ENCODE measurements at places on chromosomes 2 and 18. TPM values are rescaled to one million over a fixed set of nuclear protein-coding genes. Genes with fewer than 3 reads are reported as not detected.

ABHD1 gene
- 0.64 TPM for polyA plus RNA-seq

KLHL14 gene
- polyA plus RNA-seq, result 9.5 TPM

HRH4 gene
- not detected for polyA plus RNA-seq

RAB17 gene
- 7.5 TPM for polyA plus RNA-seq

SP100 gene
- 3.1 TPM for polyA plus RNA-seq

ACVR2A gene
- 3.5 TPM for polyA plus RNA-seq

KCNJ3 gene
- 3.1 TPM for polyA plus RNA-seq

PLGLB1 gene
- polyA plus RNA-seq, result 1.0 TPM

SETBP1 gene
- polyA plus RNA-seq, result 25.7 TPM

LCT gene
- polyA plus RNA-seq, result not detected

ZC3H6 gene
- 3.5 TPM for polyA plus RNA-seq

MARCO gene
- 1.8 TPM for polyA plus RNA-seq

LOXL3 gene
- 4.9 TPM for polyA plus RNA-seq

FAM237A gene
- polyA plus RNA-seq, result not detected

VSNL1 gene
- polyA plus RNA-seq, result 124 TPM

OTX1 gene
- 1.0 TPM for polyA plus RNA-seq

ZBTB7C gene
- polyA plus RNA-seq, result 20.7 TPM

CYTIP gene
- polyA plus RNA-seq, result 0.76 TPM

YPEL5 gene
- 36.9 TPM for polyA plus RNA-seq

ANKRD30B gene
- polyA plus RNA-seq, result not detected

CABYR gene
- polyA plus RNA-seq, result 4.8 TPM

VIT gene
- 0.20 TPM for polyA plus RNA-seq

DNAH7 gene
- 0.75 TPM for polyA plus RNA-seq

SERPINB3 gene
- not detected for polyA plus RNA-seq

DYNAP gene
- not detected for polyA plus RNA-seq

TGFBRAP1 gene
- 11.7 TPM for polyA plus RNA-seq

RFX8 gene
- not detected for polyA plus RNA-seq

EXOC6B gene
- polyA plus RNA-seq, result 14.0 TPM

LDAH gene
- polyA plus RNA-seq, result 9.1 TPM

APCDD1 gene
- 36.8 TPM for polyA plus RNA-seq

CXCR4 gene
- polyA plus RNA-seq, result 89.1 TPM

All from brain (organoid and tissue), 16 donors.